ENCODE measurements at places on chromosomes 3 and 15. TPM values are rescaled to one million over a fixed set of nuclear protein-coding genes. Genes with fewer than 3 reads are reported as not detected.

DNA sequence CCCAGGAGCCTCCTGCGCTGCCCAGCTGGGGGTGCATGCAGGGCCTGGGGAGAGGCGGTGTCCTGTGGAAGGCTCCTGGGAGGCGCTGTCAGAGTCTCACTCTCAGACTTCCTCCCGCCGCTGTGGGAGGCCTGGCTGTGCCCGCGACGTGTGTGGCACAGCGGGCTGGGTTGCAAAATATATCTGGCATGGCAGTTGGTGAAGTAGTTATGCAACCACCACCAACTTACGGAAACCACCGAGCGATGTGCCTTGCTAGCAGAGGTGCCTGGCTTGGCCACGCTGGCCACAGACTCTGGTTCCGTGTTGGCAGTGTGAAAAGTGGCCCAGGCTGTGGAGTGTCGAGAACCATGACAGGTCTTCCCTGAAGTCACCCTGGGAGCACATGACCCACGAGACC lies 30.6 kb upstream of the GATA2 start:
- no peak for DNase-seq

- DNase-seq = peak; percentile 82
These were observed 29.1 kb upstream of the VIPR1 start for GRCh38 chr3:42473083-42473932.

The COL6A5 gene
- not detected for total RNA-seq

DNA sequence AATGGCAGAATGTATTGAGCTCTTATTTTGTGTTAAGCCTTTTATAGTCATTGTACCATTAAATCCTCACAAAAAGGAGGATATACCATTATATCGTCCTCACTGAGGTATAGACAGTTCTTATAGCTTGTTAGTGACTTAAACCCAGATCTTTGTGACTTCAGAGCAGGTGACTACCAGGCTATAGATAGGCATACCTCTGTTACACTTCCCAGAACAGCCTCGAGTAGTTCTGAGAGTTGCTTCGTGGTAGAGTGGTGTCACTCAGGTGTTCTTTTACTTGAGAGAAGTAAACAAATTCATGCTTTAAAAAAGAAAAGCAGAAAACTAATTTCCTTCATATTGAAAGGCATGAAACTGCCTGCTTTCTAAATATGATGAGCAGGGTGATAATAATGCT lies 59.9 kb downstream of the SEC22A start:
- no peak for DNase-seq

DNA sequence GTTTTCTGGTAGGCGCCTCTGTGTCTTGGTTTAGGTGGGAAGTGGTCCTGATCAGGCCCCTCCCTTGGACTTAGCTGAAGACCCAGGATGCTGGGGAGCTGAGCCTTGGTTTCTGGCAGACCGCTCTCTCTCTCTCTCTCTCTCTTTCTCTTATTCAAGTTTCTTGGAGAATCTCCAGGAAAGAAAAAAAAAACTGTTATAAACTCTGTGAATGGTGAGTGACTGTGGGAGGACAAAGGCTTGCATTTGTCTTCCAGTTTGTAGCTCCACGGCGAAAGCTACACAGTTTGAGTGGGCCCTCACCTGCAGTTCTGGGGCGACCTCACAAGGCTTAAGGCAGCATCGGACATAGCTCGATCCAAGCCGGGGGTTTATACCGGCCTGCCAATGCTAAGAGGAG lies 7.5 kb downstream of the DET1 start:
- DNase-seq = no peak

- no peak for DNase-seq
These were observed 165.2 kb upstream of the TP63 start for GRCh38 chr3:189466004-189466403.

DNA sequence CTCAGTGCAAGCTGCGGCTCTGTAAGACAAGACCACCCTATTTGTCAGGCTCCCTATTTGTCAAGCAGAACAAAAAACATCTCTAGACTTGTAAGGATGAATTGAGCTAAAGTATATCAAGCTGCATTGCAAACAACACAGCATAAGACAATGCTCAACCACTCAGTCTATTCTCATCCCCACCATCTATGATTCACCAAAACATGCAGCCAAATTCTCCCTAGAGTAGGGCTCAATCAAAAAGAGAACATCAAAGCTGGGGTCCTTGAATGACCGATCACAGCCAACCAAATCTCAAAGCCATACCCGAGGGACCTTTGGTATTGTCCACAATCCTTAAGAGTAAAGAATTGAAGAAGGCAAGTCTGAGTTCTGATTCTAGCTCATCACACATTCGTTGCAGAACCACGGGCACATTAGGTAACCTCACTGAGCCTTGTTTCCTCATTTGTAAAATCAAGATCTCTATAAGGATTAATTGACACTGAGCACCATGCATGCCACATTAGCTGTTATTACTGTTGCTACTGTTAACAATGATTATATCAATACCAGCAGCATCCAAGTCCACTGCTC lies 31.2 kb downstream of the RFTN1 start:
- DNase-seq = no peak

DNA sequence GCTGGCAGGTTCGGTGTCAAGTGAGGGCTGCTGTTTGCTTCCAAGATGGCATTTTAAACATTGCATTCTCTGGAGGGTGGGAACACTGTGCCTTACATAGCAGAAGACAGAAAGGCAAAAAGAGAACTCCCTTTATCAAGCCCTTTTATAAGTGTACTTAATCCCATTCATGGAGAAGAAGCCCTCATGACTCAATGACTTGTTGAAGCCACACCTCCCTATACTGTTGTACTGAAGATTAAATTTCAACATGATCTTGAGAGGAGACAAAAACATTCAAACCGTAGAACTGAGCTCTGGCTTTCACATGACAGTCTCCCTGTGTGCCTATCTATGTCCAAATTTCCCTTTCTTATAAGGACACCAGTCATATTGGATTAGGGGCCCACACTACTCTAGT lies 443.4 kb upstream of the CDIN1 start:
- DNase-seq = no peak

All from HT-29 (cell line).